ENCODE measurements at places on chromosomes 16 and 17.

DNA sequence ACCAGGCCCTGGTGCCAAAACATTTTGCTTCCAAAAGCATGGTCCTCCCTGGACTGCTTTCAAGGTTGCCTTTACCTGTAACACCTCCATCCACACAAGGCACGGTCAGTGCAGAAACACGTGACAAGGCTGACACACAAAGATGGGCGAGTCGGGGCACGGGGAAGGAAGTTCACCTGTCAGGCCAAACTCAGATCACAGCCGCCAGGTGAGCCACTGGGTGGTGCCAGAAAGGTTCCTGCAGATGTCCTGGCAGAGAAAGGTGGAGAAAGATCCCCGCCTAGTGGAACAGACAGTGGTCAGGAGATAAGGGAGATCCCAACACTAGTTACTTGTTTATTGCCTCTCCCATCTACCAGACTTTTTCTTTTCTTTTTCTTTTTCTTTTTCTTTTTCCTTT is 155.3 kb downstream of the AIPL1 start:
- no peak for DNase-seq

- no peak for DNase-seq
Observed at GRCh38 chr17:16491131-16491702, 776 bp downstream of the LRRC75A start.

DNA sequence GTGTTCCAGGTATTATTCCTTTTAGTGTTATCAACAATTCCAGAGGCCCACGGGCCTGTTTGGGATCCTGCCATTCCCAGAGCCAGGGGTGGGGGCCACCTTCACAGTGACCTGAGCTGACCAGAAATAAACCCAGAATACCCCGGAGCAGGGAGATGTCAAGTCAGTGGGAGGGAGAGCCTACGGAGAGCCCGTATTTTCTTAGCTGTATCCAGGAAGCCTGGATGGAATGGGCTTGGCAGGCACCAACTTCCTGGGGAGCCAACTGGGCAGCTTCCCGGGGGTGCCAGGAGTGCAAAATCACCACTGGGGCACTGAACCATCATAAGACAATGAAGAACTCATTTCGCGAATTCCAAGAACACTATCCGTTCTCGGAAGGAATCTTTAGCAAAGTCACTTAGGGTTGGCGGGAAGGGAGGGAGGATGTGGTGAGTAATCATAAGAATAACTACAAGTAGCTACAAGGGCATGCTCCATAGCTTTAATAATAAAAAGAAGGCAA is 13.2 kb upstream of the MRTFB start:
- no peak for DNase-seq

- DNase-seq: no peak
Observed at GRCh38 chr16:75572864-75573542, 6.8 kb downstream of the GABARAPL2 start.

- DNase-seq: no peak
Observed at GRCh38 chr16:64074706-64075105, 1047.2 kb downstream of the CDH11 start.

Measured in NCI-H510A treated with DMSO at 0.1 percent for 48 hours (cell line).